ENCODE measurements at places on chromosomes 16 and 17.

DNA sequence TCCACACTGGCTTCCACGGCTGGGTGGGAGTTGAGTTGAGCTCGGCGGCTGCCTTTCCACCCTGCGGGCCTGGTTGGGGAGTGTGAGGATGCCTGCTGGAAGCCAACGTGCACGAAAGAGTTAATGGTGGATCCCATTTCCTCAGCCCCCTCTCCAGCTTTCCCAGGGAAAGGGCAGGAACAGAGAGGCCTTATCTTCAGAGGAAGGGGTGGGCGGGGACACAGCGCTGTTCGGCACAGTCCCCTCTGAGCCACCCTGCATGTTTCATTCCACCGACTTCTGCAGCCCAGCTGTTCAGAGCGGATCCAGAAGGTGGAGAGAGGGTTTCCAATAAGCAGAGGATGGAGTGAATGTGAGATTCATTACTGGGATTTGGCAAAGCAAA lies 295.3 kb downstream of the SEC14L1 start:
- DNase-seq = no peak

GRCh38 chr17:33267271-33267790 lies 25.8 kb downstream of the ASIC2 start:
- no peak for DNase-seq

- no peak for DNase-seq
Measured at GRCh38 chr17:60297760-60298401, 94.1 kb downstream of the USP32 start.

GRCh38 chr16:30983289-30983889 lies 1.6 kb upstream of the HSD3B7 start:
- no peak for DNase-seq

- DNase-seq = no peak
Measured at GRCh38 chr17:4368341-4368740, 1.9 kb upstream of the UBE2G1 start.

DNA sequence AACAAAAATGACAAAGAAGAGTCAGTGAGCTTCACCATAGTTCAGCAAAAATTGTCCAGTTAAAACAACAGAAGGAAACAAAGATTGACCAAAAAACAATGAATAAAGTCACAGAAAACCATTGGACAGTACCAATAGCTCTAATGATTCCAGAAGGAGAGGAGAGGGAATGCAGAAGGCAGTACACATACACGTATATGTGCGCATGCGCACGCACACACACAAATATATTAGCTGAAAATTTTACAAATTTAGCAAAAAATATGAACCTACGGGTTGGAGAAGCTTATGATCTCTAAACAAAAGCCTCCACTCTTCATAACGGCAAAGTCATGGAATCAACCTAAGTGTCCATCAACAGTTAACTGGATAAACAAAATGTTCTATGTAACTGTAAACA lies 120.3 kb upstream of the MON1B start:
- DNase-seq = no peak

DNA sequence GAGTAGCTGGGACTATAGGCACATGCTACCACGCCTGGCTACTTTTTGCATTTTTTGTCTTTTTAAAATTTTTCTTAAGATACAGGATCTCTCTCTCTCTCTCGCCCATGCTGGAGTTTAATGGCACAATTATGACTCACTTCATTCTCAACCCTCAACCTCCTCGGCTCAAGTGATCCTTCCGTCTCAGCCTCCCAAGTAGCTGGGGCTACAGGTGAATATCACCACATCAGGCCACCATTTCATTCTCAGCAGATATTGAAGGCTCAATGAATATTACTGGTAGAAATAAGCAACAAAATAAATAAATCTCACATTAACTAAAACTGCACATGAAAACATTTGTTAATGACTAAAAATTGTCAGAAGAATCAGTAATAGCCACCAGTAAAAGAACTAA lies 41.7 kb downstream of the BRIP1 start:
- DNase-seq = no peak

DNA sequence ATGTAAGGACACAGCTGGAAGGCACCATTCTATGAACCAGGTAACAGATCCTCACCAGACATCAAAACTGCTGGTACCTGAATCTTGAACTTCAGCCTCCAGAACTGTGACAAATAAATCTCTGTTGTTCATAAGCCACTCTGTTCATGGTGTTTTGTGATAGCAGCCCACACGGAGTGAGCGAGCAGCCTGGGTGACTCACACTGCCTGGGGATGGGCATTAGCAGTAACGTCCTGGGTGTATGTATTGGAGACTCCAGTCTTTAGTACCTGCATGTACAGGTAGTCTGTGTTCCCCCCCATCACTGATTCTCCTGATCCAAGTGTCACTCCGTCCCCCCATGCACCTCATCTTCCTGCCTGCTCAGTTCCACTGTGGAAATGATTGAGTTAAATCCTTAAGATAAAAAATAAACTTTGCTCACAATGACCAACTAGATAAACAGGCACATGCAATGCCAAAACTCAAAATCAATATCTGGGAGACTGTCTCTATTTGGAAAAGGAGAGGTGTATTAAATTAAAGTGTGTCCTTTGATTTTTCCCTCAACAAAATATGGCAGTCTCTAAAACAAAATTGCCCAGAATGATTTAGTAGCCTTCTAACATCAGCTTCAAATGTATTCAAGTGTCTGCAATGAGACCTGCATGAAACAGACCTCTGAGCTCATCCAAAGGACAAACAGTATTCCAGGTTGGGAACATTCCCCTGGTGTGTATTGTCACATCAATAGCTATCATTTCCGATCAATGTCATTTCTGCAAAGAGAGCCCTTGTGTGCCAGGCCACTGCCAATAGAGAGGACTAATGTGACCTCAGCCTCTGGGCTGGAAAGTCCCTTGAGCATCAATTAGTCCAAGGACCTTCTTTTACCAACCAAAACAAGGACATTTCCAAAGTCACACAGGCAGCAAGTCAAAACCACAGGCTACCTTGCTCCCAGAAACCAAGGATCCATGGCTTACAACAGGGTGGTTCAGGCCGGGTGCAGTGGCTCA lies 12.2 kb upstream of the VAT1L start:
- DNase-seq = no peak

DNA sequence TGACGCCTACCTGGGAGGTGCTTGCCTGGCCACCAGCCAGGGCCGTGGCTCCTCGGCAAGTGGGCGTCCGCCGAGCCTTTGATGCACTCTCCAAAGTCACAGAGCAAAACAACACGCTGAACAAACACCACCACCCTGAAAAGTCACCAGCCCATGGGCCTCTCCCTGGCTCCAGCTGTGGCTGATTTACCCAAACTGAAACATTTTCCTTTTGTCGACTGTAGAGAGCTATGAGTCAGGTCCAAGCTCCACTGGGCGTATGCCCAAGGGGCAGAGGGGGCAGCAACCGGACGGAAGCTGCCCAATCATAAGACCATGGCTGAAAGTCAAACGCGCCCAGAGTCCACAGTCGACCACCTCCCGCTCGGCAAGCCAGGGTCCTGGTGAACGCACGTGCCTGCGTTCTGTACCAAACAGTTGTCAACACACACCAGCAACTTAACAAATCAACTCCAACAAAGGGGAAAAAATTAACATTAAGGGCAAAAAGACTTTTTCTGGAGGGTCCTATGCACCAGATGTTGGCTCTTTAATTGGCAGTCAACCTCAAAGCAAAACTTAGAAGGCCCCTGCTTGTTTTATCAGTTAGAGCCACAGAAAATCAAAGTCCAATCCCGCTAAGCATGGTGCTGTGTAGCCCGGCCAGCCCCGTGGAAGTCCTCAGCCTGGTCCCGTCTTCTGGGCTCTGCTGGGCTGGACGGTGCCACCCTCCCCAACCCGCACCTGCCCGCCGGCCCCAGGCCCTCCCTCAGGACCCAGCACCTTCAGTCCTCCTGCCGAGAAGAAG lies 47.3 kb downstream of the TBC1D16 start:
- DNase-seq = peak; percentile 60

- DNase-seq = no peak
Measured at GRCh38 chr17:76843703-76844484, 24.3 kb upstream of the MGAT5B start.

GRCh38 chr17:38667099-38667786 lies 7.5 kb downstream of the EPOP start:
- peak; percentile 69 for DNase-seq

DNA sequence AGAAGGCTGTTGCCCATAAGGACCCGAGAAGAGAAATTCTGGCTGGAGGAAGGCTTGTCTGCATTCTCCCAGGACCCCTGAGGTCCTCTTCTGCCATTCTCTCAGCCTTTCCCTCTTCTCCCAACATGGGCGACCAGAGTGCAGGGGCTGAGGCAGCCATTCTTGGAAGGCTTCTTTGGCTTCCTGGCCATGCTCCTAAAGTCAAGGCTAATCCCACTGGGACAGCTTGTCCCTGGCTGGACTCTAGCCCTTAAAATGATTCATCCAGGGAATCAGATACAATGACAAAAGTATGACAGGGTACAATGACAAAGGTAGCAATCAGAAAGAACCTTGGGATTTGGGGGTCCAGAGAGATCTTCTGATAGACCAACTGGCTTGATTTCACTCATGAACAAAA lies 26.8 kb downstream of the SRL start:
- DNase-seq = no peak

DNA sequence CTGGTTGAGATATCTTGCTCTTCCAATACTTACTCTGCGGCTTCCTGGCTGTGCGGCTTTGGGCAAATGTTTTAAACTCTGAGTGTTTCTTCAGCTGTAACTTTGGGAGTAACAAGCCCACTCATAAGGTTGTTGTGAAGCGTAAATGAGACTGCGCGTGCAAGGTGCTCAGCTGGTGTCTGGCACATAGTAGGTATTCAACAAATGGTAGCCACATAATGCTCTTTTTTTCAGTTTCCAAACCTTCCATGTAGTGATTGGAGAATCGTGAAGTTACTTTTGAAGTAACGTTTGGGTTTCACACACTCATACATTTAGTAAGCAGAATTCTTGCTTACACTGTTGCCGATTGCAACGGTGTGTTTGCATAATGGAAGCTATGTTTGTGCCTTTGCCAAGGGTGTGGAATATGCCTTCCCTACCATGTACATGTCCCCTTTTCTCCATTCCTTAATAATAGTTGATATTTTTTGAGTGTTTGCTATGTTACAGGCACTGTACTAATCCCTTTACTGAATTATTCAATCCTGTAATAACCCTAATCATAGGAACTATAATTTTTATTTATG lies 829 bp downstream of the DHRS7B start:
- no peak for DNase-seq

GRCh38 chr17:51670899-51671298 lies 410.6 kb downstream of the UTP18 start:
- no peak for DNase-seq

- no peak for DNase-seq
Measured at GRCh38 chr17:40278414-40278813, 9.3 kb upstream of the CDC6 start.

DNA sequence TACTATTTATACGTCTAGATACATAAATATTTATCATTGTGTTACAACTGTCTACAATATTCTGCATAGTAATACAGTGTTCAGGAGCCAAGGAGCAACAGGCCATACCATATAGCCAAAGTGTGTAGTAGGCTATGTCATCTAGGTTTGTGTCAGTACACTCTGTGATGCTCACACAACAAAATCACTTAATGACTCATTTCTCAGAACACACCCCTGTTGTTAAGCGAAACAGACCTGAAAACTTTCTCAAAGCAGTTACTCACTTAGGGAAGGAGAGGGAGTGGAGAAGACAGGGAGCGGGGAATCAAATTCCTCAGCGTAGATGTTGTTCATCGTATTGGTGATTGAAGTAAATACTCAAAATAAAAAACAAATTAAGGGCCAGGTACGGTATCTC lies 269.5 kb downstream of the STX8 start:
- DNase-seq = no peak

- no peak for DNase-seq
Measured at GRCh38 chr17:28113269-28113668, 70.8 kb downstream of the NLK start.

DNA sequence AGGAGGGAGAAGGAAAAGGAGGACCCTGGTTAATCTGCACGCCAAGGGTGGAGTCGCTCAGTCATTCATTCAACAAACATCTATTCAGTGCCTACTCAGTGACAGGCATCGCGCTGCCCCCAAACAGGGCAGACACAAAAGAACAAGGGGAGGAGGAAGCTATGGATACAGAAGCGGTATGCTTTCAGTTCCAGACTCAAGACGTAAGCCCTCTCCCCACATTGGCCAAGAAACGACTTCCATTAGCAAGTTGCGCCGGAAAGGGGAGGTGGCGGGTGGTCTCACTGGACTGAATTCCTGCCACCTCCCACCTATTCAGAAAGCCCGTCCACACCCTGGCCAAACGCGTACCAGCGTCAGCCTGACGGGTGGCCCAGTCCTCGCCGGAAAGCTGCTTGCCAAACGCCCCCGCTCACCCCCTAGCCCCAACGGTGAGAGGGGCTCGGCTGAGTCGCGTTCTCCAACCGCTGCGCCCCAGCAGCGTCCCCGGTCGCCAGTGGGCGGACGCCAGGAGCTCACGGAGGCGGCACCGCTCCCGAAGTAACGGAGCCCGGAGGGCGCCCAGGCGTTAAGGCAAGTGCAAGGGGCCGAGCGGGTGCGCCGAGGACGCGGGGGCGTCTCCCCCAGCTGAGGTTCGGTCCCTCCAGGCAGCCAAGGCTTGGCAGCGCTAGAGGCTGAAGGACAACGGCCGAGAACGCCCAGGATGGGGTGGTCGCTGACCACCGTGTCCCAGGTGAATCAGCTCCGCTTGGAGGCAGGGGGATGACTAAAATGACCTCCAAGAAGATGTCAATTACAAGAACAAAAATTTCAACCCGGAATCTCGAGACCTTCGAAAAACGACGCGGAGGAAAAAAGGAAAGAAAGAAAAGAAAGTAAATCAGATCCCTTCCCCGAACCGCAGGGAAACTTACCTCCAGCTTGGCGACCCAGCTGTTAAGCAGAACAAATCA lies 470.7 kb downstream of the SOX9 start:
- DNase-seq = peak; percentile 33

DNA sequence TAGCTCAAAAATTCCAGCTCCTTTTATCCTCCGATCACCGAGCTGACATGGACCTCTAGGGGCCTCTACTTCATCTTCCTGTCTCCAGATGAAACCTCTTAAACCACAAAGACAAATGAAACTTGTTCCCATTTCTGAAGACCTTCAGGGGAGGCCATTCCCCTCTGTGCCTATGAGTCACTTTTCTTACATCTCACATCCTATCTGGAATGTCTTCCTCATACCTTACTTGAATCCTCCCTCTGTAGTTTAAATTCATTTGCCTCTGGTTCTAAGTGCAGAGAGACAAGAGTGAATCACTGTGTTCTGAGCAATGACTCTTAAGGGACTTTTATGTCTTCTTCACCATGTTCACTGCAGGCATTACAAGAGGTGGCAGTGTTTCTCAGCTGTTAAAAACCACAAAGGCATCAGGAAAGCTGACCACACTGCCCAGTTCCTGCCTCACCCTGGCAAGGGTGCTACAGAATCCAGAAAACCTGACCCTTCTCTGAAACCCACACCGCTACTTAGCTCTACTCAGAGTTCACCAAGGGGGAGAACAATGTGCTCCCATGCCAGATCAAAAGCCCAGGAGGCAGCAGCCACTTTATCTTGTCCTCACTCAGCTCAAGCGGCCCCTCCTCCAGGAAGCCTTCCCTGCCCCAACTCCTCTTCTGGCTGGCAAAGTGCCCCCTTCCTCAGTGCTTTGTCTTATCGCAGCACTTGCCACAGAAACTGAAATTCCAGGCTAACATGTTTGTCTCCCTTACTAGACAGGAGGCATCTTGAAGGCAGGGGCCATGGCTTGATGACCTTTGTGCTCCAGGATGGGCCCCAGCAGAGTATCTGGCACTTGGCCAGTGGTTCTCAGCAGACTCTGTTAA lies 6.4 kb downstream of the CUEDC1 start:
- no peak for DNase-seq

Measured in NCI-H1092 treated with DMSO at 0.1 percent for 48 hours (cell line).